ENCODE measurements at places on chromosomes 4 and X.

GRCh38 chr4:110854021-110854678, 231.3 kb upstream of the PITX2 start:
- DNase-seq = no peak

- DNase-seq = no peak
Measured at GRCh38 chr4:121256887-121257466, 92.9 kb upstream of the TNIP3 start.

- no peak for DNase-seq
Measured at GRCh38 chr4:19005211-19005610, 983.7 kb upstream of the LCORL start.

DNA sequence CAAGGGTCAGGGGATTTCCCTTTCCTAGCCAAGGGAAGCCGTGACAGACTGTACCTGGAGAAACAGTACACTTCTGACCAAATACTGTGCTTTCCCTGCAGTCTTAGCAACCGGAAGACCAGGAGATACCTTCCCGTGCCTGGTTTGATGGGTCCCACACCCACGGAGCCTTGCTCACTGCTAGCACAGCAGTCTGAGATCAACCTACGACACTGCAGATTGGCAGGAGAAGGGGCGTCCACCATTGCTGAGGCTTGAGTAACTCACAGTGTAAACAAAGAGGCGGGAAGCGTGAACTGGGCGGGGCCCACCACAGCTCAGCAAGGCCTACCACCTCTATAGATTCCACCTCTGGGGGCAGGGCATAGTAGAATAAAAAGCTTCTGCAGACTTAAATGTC, 48.7 kb upstream of the SRD5A3 start:
- no peak for DNase-seq

- DNase-seq = no peak
Measured at GRCh38 chr4:54065282-54066087, 1.1 kb upstream of the CHIC2 start.

GRCh38 chr4:73742490-73743160, 2.3 kb downstream of the CXCL8 start:
- DNase-seq = no peak

DNA sequence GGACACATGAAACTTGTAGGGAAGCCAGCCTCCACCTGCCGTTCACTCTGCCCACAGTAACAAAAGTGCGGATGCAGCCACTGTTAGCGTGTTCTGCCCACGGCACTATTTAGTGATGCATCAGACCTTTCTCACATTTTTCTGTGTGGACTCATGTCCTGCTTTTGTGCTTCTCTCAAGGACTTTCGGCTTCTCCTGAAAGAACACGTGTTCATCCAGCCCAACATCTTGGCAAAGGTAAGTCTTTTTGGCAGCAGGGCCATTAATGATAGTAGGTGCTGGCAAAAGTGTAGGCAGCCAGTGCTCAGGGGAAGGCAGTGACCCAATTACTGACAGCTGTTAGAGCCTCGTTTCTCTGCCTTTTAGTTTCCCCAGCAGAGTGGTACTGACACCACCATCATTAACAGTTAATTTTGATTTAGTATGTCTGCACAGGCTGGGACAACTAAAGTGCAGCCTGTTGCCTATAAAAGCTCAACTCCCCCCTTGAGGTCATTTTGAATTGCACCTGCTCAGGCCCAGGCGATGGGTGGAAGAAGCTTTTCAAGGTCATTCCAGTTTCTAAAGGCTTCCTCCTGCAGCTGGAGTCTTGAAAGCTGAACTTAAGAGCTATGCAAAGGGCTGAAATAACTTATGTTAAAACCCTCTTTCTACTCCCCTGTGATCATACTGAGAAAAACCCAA, 54.5 kb upstream of the HPSE start:
- no peak for DNase-seq

DNA sequence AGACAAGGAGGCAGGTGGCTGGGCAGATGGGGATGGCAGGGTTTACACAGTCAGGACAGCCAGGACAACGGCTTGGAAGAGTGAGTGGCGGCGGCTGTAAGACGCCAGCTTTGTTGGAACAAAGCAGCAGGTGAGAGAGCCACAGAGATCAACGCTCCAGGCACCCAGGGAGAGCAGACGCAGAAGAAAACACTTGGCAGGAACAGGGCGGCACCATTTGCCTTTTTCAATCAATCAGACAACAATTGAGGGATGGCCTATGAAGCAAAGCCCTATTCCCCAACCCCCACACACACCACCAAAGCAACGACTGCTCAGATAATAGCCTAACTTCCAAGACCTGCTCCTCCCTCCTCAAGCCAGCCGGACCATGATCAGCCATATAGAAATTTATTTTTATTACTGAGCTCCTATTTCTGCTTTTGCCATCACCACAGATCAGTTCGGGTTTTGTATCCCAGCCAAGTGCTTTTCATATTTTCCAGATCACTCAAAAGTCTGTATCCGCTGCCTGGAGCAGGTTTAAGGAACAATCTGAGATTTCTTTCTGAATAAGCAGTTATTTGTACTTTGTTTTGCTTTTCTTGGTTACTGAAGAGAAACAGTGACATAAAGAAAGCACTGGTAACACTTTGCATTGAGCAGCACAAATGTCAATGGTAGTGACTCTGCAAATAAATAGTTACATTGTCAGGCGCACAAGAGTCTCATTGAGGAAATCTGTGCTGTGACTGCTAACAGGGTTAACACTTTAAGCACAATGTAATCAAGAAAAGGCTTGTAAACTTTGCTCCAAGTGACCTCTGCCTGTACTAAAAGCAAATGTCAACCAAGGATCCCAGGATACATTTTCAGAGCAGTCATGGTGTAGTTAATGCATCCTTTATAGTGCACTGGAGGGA, 81.8 kb upstream of the RBPJ start:
- DNase-seq = no peak

- DNase-seq = no peak
Measured at GRCh38 chrX:47644557-47645091, 5.7 kb downstream of the ELK1 start.

DNA sequence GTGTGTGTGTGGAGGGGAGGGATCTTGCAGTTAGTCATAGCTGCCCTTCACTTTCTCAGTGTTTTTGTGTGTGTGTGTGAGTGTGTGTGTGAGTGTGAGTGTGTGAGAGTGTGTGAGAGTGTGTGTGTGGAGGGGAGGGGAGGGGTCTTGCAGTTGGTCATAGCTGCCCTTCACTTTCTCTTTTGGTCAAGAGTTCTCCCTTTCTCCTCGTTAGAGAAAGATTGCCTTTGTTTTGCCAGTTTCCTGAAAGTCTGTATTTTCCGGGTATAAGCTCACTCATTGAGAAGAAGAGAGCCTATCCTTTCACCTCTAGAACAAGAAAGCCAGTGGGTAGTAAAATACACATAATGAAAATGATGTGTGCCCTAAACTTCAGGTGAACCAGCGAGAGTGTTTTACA, 75.2 kb upstream of the ENPP6 start:
- DNase-seq = no peak

DNA sequence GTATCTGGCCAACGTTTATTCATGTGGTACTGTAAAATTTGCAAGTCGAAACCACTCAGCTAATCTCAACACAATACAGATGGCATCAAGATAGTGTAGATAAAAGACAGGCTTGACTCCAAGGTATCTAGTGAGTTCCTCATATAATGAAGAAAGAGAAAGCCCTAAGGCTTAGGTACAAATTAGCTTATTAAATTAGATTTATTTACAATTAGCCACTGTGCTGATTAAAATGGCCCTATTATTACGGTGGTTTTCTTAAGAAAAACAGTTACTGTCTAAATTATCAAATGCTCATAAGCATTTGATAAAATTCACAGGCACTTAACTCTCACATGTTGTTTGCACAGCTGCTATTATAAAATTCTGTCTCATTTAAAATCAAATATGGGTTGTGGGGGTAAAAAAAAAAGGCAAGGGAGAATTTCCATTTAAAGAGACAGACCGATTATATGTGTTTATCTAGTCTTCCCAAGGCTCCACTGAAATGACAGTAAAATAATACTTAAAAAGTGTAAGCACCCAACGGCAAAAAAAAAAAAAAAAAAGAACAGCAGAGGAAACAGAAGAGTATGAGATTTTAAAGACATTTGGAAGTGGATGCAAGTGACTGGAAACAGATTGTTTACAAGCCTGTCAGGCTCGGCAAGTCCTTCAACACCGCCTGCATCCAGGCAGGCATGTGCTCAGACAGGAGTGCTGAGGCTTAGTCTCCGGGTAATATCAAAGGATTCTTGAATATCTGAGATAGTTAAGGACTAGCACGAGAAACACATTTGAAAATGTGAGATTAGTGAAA, 55.1 kb downstream of the FAM13A start:
- no peak for DNase-seq

DNA sequence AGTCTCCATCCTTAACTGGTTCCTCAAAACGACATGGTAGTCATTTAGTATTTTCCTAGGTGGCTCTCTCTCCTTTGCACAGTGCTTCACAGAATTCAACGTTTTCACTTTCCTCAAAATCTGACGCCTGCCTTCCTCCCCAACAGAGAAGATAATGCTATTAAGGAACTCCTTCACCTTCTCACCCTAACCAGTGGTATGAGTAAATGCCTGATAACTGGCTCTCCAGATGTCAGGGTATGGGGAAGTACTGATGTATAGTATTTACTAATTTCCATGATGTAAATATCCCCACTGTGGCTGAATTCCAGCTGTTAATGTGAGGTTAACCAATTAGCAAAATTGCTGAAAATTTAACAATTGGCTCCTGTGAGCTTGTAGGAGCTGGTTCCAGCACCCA, 28.8 kb upstream of the NSUN7 start:
- DNase-seq = no peak

DNA sequence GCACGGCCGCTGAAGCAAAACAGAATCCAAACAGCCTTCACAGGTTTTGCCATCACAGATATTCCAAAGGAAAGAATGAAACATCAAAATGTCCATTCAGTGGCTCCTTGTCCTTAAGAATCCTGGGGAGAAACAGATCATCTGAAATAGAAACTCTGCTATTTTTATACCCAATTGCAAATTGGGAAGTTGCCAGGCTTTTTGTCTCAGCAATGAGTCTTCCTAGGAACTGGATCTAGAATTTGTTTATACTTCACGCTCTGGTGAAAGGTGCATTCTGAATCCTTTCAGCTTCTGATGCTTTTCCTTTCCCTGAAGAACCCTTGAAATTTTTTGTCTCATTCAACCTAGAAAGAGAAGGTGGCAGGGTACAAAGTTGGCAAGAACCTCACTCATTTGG, 218.9 kb downstream of the FBXW7 start:
- DNase-seq = no peak

DNA sequence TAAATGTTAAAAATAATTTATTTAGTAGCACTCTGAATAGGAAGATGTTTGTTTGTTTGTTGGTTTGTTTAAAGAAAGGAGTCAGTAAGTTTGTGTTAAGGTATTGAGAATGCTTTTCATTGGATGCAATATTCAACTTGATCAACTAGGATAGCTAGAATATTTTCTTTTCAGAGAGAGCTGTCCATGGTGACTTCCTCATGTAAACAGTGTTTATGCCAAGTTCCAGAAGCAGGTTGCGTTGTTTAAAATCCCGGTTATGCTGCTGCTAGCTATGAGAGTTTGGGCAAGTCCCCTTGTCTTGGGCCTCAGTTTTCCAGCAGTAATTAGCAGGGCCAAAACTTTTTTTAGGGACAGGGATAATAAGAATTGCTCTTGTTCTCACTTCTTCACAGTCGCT, 876.2 kb upstream of the HS3ST1 start:
- no peak for DNase-seq

GRCh38 chr4:19486400-19486799, 765.3 kb upstream of the SLIT2 start:
- no peak for DNase-seq

GRCh38 chr4:163331629-163332376, 593 bp downstream of the NPY1R start:
- no peak for DNase-seq

GRCh38 chrX:134542485-134542884, 82.5 kb downstream of the HPRT1 start:
- DNase-seq = no peak

DNA sequence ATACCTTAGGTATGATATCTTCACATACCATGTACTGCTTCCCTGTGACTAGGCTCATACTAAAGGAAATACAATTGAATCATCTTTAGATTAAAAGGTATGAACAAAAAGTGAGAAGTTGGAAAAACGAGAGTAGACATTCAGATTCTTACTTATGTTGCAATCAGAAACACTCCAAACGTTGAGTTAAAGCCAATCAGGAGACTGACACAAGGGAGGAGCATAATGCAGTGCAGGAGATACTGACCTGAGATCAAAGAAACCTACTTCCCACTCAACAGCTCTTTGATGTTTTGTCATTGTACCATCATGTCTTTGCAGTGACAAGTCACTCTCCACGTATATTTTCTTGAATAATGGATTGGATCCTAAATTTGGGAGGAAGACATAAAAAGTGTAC, 8.9 kb upstream of the PCDH18 start:
- no peak for DNase-seq

DNA sequence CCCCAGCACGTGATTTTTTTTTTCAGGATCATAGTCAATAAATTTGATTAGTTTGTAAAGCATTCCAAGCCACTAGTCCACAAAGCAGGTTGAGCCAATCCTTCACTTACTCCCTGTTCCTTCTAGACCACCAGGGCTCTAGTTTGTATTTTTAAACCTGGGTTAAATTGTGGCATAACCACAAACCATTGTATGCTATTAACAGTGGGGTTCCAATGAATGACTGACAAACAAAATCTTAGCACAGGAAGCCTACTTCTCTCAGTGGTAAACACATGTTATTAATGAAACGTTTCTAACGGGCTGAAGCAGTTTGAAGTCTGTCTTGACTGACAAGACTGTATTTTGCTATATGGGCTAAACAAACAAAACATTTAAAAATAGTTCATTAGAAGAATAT, 48.6 kb upstream of the GYPA start:
- DNase-seq = no peak

DNA sequence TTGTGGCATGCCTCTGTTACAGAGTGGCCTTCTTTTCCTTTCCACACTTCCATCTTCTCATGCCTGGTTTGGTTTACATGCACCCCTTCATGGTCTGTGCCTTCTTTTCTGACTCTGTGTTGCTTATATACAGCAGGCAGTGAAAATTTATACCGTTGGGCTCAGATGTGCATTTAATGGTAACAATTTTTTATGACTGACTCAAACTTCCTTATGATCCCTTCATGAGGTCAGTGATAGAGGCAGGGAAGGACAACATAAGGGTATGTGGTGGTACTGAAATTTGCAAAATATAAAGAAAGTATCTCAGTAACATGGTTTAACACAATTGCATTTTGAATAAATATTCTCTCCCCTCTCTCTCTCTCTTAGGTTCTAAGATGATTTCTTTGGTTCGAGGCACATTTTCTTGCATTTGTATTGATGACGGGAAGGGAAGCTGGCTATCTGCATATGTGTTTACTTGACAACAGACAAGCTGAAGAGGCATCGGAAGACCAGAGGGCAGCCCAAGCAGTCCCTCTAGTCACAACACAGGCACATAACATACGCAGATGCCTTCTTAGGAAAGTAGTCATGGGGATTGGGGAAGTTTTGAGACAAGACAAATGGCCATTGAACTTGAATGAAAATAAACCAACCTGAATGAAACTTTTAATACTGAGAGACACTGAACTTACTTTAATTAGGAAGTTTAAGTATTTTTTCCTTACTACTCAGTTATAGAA, 163.3 kb upstream of the LEF1 start:
- DNase-seq = no peak

Data from SIG-M5 (cell line).